Endodermal cell (in vitro differentiated cells): ENCODE measurements at places on chromosomes 4 and X.

- DNase-seq: peak; percentile 74
Measured at GRCh38 chrX:50726296-50726695, 87.7 kb downstream of the SHROOM4 start.

GRCh38 chrX:40105835-40106675 is 8.3 kb upstream of the BCOR start:
- DNase-seq: peak; percentile 94

DNA sequence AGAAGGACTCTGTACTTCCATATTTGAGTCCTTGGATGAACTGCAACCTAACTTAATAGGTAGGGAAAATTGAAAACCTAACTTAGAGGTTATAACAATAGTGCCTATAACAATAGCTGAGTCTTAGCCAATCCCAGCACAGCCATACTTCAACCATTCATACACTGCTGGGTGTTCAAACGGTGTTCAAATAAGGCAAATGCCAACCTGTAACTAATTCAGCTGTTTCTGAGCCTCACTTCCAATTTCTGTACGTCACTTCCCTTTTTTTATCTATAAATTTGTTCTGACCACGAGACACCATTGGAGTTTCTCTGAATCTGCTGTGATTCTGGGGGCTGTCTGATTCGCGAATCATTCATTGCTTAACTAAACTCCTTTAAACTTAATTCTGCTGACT is 9.6 kb upstream of the GRSF1 start:
- DNase-seq: no peak

GRCh38 chr4:149793459-149793858 is 22.2 kb downstream of the IQCM start:
- DNase-seq: no peak

DNA sequence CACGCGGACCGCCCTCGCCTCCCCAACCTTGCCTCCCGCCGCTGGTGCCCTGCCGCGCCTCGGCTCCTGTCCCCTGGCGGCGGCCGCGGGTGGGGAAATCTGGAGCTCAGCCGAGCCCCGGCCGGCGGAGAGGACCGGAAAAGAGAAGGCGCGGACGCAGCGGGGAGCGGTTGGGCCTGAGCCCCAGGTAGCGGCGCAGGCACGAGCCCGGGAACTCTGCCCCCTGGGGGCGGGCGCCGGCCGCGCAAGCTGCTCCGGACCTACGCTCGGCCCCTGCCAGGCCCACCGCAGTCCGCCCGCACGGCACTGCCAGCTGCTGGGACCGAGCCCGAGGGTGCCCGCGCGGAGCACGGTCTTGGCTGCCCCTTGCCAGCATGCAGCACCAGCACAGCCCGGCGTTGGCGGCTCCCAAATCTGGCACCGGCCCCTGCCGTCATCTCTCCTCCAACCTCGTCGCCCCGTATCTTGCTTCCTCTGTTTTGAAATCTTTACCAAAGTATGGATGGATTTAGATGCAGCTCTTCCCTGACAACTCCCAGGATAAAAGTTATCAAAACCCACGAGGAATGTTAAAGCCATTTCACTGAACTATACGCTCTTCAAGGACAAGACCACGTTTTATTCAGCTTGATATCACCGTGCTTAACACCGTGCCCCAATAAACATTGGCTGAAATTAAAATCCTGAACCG is at the start of gene PRSS12:
TSS of gene PRSS12 (minus strand) at position 161 of the 691 bp plus-strand sequence. CDS start 283 bp downstream, outside the sequence.
- peak; percentile 95 for DNase-seq

DNA sequence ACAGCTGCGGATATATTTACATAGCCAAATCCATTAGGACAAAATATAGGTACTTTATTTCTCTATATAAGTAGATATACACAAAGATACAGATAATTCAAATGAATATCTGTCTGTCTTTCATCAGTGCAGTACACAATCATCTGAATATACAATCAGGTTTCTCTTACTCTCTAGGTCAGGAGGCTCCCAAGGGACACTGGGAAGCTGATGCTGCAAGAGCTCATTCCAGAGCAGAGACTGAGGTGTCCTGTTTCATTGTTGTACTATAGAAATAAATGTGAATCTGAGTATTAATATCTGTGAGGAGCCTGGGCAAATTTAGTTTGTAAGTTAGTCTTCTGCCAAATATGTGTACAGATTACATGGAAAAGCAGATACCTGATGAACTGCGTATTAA is 4.2 kb downstream of the TLL1 start:
- DNase-seq: no peak

DNA sequence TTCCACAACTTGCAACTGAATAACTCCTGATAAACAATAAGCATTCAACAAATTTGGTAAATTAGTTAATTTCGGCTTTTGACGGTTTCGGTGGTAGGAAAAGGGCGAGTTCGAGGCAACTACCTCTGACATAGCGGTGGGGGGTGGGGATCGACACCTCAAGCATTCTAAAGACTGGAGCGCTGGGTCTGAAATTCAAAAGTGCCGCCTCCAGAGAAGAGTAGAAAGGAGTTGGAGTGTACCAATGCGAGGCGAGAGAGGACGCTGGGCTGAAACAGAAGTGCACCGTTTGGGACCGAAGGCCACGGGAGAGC is 725 bp downstream of the SMC1A start:
- DNase-seq: no peak

GRCh38 chrX:37986893-37987292 is 19.5 kb upstream of the SYTL5 start:
- no peak for DNase-seq

- DNase-seq: no peak
Measured at GRCh38 chrX:37542791-37543190, 28.7 kb upstream of the LANCL3 start.

GRCh38 chr4:141335166-141335565 is 114.5 kb downstream of the ZNF330 start:
- no peak for DNase-seq

- no peak for DNase-seq
Measured at GRCh38 chr4:2745981-2746806, 9.9 kb downstream of the TNIP2 start.

DNA sequence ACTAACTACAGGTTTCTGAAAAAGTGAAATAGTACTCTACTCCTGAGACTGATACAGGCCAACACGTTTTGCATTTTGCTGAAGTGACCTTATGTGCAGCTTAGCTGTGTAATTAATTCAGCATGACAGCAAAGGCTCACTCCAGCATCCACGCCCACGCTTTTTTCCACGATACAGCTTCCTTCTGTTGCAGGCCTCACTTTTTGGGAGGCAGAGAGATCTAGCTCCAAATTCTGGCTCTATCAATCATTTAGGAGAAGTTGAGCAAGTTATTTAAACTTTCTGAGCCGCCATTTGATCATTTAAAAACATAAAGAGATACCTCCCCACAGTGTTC is 160.3 kb downstream of the AFAP1 start:
- DNase-seq: no peak

- DNase-seq: peak; percentile 87
Measured at GRCh38 chrX:108732630-108733321, 3.6 kb downstream of the IRS4 start.

DNA sequence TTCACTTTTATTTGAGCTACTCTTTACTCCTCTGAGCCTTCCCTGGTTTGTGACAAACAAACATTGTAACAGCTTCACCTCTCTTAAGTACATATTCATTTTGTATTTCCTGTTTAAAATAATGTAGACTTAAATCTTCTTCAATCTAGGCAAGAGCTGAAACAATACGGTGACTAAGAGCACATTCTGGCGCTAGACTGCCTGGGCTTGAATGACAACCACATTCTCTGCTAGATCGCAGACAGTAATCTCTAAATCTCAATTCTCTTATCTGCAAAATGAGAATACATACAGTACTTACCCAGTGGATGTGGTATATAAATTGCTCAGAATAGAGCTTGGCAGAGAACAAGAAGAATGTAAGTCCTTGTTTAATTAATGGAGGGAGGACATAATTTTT is 144.8 kb downstream of the ARAP2 start:
- DNase-seq: no peak
